ENCODE measurements at places on chromosomes 1 and 21.

DNA sequence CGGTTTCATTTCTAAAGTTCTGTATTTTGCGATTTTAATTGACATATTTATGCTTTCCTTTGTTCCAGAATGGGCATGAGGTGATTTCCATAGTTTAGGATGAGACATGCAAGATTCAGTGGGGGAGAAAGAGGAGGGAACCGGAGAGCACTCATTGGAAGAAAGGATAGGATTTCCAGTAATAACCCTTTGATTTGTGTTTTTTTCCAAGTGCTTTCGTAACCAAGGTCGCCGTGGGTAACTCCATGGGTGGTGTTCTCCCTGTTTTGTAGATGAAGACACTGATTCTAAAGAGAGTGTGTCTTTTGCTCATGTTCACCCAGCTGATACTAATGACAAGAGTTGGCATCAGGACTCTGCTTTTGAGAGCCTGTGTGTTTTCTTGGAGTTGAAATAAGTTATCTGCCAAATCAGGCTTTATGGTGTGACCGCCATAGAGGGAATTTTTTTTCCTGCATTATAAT lies 170.1 kb downstream of the DHRS3 start:
- no peak for DNase-seq

DNA sequence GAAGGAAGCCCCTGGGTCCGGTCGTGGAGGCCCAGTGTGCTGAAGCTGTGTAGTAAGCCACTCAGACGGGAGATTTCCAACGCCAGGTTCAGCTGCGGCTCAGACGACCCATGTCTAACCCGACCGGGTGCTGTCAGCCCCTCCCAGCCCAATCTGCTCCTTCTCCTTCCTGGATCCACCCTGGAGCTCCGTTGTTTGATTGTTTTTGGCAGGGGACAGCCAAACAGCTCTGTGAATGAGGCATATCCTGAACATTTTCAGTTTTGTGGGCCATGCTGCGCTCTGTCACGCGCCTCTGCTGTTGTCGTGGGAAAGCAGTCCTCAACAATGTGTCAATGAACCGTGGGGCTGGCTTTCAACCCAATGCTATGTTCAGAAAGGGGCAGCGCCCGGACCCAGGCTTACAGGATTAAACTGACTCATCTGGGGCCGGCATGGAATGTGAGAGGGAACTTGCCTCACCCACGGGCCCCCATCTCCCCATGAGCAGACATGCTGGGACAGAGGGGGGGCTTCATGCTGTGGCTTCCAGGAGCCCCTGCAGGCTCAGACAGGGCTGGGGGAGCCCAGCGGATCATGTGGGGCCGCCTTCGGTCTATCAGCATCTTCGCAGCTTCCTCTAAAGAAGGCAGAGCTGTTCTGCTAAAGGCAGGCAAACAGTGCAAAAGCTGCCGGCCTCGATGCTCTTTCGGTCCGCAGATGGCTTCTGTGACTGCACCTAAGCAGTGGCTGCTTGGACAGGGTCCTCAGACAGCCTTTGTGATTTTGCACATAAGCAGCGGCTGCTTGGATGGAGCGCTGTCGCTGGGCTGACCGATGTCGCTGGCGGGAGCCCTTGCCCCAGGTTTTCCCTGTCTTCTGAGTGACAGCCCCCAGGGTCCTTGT lies 101.7 kb downstream of the RIPK4 start:
- DNase-seq: no peak

DNA sequence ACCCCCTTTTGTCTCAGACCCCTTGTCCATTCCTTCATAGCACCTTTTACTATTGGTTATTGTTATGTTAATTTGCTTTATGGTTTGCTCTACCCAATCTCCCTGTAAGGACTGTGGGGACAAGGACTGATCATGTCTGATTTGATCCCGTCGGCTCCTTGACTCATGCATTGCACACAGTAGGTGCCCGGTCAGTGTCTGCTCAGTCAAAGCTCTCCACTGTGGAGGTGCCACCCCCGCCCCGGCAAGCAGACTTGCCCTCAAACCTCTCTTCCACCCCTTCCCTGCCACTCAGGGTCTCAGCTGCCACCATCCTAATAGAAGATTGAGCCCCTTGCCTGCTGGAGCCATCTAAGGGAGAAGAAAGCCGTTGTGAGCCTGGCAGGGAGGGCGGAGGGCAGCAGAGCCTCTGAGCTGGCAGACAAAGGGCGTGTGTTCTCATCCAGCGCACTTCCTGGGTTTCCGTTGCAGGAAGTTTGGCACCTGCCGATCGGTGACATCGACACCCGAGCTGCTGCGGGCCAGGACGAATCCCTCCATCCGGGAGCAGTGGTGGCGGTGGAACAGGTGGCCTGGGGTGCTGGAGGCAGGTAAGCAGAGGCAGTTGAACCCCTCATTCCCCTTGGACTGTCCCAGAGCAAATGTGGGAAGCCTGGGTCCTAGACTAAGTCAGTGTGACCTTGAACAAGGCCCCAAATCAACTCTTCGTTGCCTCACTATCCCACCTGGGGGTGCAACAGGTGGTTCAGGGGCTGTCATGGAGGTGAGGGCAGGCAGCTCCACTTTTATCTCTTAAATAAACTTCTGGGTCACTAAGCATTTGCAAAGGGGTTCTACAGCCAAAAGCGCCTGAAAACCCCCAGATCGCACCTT lies 2.2 kb upstream of the FBLIM1 start:
- no peak for DNase-seq

DNA sequence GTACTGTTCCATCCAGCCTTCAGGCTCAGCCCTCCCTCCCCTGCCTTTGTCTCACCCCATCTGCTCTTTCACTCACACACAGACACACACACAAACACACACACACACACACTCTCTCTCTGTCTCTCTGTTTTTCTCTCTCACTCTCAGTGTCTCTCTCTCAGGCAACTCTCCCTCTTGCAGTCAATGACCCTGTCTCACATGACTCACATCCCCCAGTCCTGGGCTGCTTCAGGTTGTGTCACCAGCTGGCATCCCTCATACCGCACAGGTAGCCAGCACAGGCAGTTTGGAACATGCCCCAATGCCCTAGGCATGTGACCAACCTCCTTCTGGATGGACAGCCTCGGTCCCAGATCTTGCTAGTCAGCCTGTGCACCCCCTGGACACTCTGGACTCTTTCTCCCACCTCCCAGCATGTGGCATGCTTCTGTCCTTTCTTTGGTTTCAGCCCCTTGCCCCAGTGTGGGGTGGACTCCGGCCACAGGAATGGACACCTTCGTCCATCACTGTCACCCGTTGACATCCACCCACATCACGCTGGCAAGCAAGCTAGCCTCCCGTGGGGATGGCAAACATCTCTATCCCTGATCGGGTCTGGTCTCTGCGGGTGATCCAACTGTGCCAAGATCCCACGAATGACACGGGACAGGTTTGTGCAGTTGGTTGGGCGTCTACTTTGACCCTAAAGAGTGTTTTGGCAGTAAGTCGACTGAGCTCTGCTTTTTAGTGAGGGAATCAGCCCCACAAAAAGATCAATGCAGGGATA lies 23.4 kb upstream of the FCGR2A start:
- no peak for DNase-seq

GRCh38 chr1:201641524-201642253 lies 102.8 kb downstream of the NAV1 start:
- no peak for DNase-seq

DNA sequence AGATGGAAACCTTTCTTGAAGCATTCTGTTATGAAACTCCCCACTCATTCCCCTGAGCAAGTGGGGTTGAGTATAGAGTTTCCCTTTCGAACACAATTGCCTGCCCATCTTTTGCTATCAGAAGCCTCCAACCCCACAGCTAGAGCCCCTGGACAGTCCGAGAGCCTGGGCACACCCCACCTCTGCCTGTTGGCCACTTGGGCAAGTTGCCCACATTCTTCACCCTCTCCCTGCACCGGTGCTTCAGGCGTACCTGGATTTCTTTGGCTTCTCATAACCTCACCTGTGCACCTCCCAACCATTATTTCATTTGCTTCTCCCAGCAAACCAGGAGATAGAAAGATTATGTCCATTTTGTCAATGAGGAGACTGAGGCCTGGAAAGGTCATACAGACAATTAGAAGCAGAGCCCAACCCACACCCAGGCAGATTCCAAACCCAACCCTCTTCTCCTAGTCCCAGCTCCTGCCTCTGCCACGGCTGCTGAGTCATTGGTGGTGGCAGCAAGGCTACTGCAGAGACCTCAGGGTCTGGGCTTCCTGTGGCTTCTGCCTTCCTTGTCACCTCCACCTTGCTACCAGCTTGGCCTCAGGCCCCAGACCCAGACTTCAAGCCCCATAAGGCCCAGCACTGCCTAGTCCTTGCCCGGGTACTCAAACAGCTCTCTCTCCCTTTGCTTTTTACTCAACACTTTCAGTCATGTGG lies 118.7 kb upstream of the ZBTB40 start:
- DNase-seq: no peak

GRCh38 chr1:25700626-25701025 lies 84.0 kb downstream of the MAN1C1 start:
- no peak for DNase-seq

DNA sequence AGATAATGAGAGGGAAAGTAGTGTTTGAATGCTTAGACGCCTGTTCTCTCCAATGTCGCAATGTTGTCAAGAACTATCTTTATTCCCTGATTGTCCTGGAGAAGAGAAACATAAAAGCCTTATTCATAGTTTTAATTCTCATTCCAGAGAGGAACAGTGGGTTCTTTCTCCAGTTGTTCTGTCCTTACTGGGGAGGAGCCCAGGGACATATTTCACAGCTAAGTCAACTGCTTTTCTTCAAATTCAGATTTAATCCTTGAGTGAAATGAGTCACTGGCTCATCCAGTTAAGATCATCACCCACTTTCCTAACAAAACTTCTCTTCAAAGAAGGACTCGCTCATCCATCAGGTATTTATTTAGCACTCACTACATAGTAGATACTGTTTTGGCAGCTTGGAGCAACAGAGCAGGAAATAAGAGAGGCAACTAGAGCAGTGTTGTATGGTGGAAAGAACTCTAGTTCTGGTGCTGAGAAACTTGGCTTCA lies 365.7 kb upstream of the USP24 start:
- no peak for DNase-seq

- no peak for DNase-seq
These were observed 177.7 kb downstream of the URB2 start for GRCh38 chr1:229803626-229804217.

DNA sequence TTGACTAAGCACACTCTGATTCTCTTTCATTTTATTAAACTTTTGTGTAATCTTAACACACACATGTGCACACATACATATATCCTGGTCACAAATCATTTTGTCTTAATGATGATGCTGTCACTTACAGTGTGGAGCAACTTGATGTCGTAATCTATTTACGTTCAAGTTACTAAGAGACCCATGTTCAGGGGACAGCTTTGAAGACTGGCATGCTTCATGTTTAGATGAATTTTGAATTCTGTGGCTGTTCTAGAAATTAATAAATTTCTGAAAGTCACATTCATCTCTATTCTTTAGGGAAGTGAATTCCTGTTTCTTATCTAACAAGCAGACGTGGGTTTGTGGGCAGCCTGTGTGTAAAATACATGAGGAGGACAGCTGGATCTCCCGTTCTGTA lies 1637.8 kb downstream of the PLA2G4A start:
- DNase-seq: no peak

DNA sequence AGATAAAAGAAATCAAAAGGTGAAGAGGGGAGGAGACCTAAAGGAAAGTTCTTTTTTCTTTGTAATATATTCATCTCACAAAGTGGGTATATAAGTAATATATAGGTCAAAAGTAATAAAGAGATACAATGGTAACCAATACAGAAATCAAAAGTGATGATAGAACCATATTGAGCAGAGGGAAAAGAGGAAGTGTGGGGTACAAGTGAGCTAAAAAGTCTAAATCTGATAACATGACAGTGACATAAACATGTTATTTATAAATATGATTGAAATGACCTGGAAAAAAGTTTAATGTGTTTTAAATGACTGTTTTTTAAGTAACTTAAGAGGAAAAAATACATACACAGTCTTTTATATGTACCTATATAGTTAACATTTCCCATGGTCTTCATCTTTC lies 70.5 kb downstream of the MRPL39 start:
- no peak for DNase-seq

DNA sequence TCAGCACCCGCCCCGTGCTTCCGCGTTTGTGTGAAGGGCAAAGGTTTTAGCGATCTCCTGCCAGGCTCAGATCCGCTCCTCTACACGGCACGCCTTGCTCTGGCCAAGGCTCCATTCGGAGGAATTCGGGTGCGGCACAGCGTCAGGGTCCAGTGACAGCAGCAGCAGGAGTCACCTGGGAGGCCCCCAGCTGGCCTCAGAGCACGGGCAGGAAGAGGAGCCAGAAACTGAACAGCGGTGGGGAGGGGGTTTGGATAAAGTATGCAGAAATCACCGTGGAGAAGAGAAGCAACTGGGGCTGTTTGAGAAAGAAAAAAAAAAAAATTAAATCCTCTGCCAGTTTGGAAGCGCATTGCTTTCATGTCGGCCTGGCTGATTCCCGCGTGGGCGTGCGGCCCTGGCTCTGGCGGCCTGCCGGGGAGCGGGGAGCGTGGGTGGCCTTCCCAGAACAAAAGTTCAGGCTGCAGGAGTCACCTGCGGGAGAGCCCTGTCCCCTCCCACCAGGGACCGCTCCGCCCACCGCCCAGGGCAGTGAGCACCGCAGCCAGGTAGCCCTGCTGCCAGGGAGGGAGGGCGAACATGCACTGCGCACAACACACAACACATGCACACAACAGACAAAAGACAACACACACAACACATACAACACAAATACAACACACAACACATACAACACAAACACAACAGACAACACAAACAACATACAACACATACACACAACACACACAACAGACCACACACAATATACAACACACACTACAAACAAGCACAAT lies 107.6 kb downstream of the ETS2 start:
- no peak for DNase-seq

DNA sequence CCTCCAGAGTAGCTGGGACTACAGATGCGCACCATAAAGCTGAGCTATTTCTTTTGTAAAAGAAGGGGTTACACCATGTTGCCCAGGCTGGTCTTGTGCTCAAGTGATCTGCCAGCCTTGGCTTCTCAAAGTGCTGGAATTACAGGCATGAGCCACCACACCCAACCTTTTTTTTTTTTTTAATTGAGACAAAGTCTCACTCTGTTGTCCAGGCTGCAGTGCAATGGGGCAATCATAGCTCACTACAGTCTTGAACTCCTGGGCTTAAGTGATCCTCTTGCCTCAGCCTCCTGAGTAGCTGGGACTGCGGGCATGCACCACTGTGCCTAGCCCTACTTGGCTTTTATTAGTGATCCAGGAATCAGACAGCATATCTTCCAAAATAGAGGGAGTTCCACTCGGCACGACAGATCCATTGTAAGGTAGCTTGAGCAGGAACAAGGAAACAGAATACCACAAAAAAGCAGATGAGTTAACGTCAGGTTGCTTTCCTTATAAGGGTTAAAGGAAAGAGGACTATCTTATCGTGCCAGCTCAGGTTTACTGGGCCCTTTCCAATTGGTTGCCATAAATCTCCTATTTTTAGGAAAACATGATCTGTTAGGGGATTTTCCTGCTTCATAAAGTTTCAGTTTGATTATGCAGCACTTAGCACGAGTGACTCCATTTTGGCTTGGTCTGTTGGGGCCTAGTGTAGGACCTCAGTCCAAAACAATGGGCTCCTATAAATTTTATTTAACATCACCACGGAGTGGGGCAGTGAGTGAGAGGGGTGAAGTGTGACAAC lies 45.2 kb downstream of the NENF start:
- no peak for DNase-seq

GRCh38 chr1:94698356-94698755 lies 121.8 kb upstream of the SLC44A3 start:
- no peak for DNase-seq

Data from CD8-positive, alpha-beta memory T cell (primary cell).